Kidney epithelial cell (primary cell): ENCODE measurements at places on chromosomes 11 and 22.
A peak's percentile ranks its signal among the peaks of the same experiment; 100 is the strongest.

DNA sequence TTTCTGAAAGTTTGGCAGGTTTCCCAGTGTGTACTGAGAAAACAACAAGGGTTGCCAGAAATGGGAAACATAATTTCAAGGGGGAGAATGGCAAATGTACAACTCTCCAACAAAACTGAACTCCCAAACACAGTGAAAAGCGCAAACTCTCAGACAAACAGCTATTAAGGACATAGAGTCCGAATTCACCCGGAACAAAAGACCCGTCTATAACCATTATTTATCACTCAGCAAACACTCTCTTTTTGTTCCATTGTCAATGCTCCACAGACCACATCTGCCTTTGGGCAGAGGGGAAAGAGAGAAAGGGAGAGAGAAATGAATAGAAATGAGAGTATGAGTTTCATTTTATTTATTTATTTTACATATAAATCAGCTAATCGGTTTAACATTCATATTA lies 21.7 kb downstream of the KIRREL3 start:
- DNase-seq = no peak

DNA sequence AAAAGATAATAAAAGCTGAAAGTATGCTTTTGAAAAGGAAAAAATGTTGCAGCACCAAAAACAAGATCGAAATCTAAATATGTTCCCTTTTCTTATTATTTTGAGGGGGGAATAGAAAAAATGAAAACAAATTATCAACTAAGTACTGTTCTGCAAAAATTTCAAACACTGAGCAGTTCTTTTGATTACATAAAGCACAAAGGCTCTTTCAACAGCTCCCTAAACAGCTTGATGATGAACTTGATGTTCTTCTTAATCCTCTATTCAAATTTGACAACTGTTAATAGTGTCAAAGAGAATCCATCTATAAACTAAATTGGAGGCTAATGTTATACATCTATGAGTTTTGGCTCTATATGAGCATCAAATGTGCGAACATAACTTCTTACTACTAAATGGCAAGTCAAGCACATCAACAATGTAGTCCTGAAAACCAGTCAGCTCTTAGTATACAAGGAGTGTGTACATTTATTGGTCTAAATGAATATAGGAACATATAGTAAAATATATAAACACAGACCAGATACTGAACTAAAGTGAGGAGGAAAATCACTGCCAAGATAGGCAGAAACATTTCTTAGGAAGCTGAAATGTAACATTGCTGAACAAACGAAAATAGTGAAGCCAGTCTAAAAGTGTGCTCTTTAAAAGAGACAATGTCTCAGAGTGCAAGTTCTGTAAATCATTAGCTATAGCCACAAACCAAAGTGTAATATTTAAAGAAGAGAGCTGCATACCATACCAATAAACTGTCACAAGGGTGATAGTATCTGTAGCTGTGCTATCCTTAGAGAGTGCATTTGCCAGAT lies 94.3 kb downstream of the SOX6 start:
- peak; percentile 21 for DNase-seq

GRCh38 chr11:82462608-82463242 lies 270.9 kb downstream of the FAM181B start:
- no peak for DNase-seq

DNA sequence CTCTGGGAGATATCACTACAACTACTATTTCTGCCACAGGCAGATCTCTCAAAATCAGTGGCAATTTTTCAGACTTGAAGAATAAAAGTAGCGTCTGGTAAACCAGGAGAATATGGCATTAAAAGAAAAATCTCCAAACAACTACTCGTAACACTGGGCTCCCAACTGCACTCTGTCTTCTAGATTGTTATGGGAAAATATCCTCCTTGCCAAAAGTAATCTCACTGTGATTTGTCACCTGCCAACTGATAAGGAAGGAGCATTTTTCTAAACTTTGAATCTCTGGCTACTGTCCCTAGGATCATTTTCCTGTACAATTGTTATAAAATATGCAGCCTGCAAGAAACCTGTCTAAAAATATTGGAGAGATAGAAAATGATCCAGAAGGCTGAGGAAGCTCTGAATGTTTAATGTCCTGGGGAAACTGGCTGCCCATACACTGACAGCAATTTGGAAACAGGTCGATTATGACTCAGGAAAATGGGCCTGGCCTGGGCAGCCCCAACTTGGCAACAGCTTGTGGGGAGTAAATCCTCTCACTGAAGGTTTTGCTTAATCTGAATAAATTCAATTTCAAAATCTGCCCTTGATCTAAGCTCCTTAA lies 90.5 kb upstream of the DBX1 start:
- no peak for DNase-seq

- DNase-seq = no peak
These were observed 278 bp downstream of the ROM1 start for GRCh38 chr11:62613291-62613778.

- no peak for DNase-seq
These were observed 12.3 kb downstream of the MPEG1 start for GRCh38 chr11:59200423-59200746.

DNA sequence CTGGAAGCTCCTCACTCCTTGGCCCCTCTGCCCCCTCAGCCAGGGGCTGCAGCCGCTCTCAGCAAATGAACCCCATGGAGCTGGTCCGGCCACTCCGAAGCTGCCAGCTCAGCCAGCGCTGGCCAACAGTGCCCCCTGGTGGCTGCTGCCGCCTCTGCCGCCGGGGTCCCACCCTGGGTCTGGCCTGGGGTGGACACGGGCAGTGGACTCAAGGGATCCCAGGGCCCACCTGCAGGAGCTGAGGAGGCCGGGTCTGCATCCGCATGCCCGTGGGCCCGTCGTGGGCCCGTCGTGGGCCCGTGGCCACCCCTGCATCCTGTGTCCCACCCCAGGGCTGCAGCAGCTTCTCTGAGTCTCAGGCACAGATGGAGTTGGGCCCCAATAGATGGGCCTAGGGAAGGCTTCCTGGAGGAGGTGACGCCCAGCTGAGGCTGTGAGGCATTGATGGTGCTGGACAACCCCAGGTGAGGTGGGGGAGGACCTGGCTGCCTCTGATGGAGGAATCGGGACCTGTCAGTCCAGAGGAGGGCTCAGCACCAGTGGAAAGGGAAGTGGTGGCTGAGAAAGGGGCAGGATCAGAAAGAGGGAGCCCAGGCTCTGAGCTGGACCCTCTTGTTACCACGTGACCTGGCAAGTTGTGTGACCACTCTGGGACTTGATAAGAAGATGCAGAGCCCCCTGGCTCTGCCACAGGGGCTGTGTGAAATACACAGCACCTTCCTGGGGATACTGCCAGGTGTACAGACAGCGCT lies 522.3 kb downstream of the BRD1 start:
- DNase-seq = no peak

- no peak for DNase-seq
These were observed 27.7 kb downstream of the ARFGAP2 start for GRCh38 chr11:47148903-47149531.

GRCh38 chr22:40407021-40407761 lies 36.8 kb downstream of the SGSM3 start:
- DNase-seq = no peak

DNA sequence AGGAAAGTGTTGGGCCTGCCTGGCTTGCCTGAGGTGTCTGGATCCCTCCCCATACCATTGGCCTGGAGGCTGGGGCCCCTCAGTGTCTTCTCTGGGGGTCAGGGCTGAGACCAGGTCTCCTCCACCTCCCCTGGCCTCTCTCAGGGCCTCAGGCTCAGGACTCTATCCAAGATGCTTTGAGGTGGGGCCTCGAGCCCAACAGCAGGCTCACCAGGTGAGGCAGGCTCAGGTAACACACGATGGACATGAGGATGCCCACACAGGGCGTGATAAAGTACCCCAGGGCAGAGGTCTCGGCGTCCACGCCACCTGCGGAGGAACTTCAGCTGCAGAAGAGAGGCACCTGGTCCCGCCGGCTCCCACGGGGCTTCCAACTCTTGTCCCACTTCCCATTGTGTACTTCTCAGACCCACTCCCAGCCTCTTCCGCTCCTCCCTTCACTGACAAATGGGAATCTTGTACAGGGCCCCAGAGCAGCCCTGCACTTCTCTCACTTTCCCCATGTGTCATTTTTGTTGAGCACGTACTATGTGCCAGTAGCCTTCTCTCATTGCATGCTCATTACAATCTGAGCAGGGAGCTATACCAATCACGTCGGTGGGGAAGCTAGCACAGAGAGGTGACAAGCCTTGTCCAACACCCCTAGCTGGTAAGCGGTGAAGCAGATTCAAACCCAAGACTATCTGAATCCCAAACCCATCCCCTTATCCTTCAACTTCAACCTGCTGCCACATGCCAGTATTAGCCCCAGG lies 3.8 kb downstream of the SLC29A2 start:
- DNase-seq = no peak

DNA sequence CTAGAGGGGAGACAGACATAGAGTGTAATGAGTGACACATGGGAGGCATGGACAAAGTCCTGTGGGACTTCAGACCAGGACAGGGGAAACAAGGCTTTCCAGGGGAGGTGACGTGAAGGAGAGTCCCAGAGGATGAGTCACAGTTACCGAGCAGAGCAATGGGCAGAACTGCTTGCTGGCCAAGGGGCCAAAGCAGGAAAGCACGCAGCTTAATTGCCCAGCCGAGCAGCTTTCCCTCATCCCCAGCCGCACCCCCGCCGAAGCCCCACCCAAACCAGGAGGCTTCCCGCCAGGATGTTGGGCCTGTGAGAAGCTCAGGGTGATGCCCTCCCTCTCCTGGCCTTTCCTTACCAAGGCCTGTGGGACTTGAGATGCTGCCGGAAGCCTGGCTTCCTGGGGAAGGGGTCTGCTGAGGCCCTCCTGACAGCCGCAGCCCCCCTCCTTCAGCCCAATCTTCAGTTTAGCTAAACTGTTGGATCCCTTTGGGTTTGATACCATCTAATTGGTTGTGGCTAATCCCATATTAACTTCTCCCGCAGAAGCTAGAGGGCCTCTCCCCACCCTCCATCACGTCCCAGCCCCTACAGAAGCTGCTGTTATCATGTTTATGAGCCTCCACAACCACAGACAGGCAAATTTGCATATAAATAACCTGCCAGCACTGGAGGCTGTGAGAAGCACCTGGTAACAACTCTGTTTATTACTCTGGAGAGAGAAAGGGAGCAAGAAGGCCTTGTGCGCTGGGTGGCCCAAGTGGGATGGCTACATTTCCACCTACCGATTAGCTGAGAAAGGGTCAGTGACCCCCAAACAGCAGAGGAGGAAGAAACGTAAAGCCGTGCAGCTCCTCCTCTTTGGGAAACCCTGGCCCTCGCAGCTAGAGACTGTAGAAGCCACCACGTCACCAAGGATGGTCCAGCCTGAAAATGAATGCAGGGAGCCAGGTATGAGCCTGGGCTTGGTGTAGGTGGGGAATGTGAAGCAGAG lies 80.0 kb downstream of the TRIM29 start:
- no peak for DNase-seq

DNA sequence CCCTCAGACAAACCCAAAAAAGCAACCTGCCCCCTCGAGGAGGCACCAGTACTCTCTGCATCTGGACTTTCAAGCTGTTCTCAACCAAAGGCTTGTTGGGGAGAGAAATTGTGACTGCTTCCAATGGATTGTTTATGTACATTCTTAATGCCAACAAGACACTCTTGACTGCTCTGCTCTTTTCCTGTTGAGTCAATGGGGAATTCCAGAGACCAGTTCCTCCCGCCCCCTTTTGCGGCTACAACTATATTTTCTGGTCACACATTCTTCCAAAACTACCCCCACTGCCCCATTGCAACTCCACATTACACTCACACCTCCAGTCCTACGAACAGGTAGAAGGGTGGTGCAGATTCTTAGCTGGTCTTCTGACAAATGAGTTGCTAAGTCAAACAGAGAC lies 187.0 kb downstream of the DSCAML1 start:
- DNase-seq = peak; percentile 75

- no peak for DNase-seq
These were observed 110.7 kb downstream of the CACNA1I start for GRCh38 chr22:39681038-39681861.

DNA sequence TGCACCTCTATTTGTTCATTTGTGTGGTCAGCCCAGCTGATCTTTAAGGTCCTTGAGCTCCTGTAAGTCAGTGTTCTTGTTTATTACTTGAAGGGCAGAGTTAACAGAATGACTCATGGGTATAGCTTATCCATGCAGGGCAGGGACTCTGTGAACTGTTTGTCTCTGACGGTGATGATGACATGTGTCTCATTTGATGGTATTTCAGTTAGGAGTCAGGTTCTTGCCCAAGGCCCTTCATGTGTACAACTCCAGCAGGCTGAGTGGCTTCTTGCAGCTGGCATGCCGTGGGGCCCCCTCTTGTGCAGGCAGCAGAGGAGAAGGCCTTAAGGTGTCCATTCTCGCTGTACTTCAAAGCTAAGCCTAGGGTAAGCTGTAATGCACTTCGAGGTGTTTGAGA lies 165.1 kb downstream of the DBX1 start:
- DNase-seq = peak; percentile 88

GRCh38 chr11:34650528-34650927 lies 29.6 kb downstream of the EHF start:
- no peak for DNase-seq

- DNase-seq = no peak
These were observed 86.6 kb upstream of the ARHGAP32 start for GRCh38 chr11:129278586-129279319.

- no peak for DNase-seq
These were observed 1.8 kb downstream of the CELF1 start for GRCh38 chr11:47551086-47551485.

DNA sequence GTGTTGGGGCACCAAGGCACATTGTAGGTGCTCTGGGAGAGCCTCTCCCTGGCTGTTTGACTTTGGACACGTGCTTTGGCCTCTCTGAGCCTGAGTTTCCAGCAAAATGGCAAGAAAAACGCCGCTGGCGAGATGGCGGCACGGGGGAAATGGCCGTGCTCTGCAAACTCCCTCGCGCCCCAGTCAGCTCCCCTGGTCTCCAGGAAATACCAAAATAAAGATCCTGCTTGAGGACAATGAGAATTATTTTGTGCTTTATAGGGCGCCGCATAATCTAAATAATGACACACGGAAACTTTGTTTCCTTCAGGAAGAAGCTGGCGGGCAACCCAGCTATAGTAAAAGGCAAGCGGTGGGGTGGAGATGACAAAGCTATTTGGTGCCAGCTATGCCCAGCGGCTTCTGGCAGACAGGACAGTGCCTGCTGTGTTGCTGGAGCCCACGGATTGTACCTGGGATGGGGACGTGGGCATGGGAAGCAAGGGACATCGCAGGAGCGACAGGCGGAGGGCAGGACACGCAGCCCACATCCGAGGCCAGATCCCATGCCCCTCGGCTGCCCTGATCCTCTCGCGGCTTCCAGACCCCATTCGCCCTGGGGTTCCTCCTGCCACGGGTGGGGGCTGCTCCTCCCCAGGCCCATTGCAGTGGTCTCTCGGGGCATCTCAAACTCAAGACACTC lies 26.3 kb upstream of the RFPL3 start:
- no peak for DNase-seq

DNA sequence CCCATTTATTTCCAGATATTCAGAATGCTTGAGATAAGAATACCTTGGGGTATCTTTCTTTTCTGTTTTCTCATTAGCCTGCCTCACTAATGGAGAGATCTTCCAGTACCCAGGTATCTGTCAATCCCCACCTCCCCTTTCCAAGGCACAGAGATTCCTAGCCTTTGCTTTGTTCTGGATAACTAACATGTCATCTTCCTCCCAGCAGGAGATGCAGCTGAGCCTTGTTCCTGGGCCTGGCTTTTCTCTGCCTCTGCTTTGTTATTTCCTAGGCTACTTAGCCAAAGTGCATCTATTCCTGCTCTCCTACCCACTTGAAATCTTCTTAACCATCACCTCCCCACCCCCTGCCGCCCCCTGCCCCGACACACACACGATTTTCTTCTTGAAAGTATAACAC lies 297.1 kb downstream of the NELL1 start:
- no peak for DNase-seq
